ENCODE measurements at places on chromosomes 1 and 21. TPM values are rescaled to one million over a fixed set of nuclear protein-coding genes. Genes with fewer than 3 reads are reported as not detected.

The TRIM67 gene
- not detected for total RNA-seq

The CLCA1 gene
- not detected for total RNA-seq

The CYP4Z1 gene
- total RNA-seq = not detected

The CELA2B gene
- not detected for total RNA-seq

The ZBTB48 gene
- 10.1 TPM for total RNA-seq

The HSPA6 gene
- total RNA-seq = 0.22 TPM

The ARHGEF16 gene
- total RNA-seq = 0.27 TPM

All from thoracic aorta endothelial cell (primary cell).